ENCODE measurements at places on chromosomes 12 and 14.

- DNase-seq, result no peak
These were observed 73.4 kb upstream of the CLEC14A start for GRCh38 chr14:38329246-38329645.

DNA sequence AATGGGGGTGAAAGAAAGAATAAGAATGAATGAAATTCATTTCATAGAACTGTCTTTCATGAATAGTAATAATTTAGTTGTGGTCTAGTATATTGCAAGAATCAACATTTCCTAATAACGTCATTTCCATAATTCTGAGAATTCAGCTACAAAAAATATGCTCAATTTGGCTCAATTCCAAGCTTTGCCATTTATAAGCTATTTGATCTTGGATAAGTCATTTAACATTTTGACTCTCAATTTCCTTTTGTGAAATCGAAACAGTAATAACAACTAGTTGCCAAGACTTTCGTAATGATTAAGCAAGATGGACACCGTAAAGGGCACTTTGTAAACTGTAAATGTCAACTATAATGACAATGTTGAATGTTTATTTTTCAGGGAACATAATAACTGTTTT, 18.1 kb downstream of the NOS1 start:
- DNase-seq, result no peak

- DNase-seq, result no peak
These were observed 1.4 kb upstream of the RAB35 start for GRCh38 chr12:120117961-120118320.

GRCh38 chr12:74538491-74539258, 1.0 kb downstream of the ATXN7L3B start:
- no peak for DNase-seq

- DNase-seq, result no peak
These were observed 3.2 kb upstream of the SPTSSA start for GRCh38 chr14:34465069-34465859.

DNA sequence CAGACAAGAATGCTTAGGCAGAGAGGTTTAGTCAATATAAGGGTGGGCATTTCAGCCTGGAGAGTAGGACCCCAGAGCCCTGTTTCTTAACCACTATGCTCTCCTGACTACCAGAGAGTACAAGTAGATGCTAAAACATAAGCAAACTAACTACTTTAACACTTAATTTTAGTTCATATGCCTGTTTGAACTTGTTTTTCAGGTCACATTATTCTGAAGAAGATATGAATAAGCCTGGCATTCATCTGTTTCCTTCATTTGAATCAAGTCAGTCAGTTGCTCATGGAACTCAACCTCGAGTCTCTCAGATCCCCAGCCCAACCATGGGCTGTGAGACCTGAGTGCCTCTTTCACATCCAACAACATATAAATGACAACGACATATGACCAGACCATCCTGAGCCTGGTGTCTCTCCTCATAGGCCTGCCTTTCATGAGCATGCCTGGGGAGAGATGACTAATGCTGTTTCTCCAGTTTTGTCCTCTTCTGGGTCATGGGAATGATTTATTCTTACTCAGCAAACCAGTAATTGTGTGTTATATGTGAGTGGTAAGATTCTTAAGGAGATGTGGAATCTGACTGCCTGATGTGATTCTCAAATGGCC, 251.1 kb upstream of the BTG1 start:
- no peak for DNase-seq

DNA sequence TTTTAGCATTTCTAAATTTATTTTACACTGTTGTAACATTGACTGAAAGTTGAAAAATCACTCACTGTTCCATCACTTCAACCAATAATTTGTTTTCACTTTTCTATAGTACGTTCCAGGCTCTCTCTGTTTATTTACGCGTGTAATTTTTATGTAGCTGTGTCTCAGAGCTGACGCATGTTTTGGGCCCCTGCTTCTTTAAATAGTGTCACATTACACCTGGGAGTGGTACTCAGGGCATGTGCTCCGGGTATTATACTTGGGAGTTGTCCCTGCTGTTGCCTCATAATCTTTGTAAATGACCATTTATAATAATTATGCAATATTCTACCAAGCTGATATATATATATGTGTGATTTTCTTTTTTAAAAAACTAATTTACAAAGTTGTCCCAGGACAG, 132.8 kb upstream of the CPM start:
- no peak for DNase-seq

GRCh38 chr14:41606532-41607303, at the start of gene LRFN5:
LRFN5 (plus strand) TSS chr14:41606876.
- DNase-seq, result no peak

DNA sequence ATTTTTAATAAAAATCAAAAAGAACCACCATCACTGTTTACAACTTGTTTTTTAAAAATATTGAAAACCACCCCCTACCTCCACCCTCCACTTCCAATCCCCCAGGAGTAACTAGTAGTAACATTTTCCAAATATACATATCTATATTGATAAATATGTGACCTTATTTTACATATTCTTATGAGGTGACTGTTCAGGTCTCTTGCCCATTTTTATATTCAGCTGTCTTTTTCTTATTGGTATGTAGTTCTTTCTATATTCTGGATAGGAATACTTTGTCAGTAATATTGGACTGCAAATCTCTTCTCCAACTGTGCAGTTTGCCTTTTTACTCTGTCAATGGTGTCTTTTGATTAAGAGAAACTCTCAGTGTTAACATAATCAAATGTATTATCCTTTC, 59.0 kb upstream of the EIF5 start:
- no peak for DNase-seq

GRCh38 chr12:51219322-51219721, 1.5 kb upstream of the POU6F1 start:
- DNase-seq, result no peak

DNA sequence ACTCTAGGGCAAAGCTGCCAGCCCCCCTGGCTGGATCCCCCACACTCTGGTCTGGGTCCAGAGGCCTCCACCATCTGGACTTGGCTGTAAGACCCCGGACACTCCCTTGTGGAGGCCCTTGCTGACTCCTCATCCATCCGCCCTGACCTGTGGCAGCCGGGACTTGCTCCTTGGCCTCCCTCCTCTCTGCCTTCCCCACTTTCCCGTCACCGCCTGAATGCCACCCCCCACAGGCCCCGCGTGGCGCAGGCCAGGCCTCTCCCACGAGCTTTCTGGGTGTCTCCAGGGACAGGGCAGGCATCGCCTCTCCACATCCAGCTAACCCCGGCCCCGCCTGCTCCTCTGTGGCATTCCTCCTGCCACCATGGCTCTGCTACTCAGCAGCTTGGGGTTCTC, 14.1 kb downstream of the JAG2 start:
- DNase-seq, result no peak

GRCh38 chr12:102484428-102484958, 4.1 kb upstream of the IGF1 start:
- DNase-seq, result peak; percentile 45

GRCh38 chr14:52283099-52283498, 15.6 kb downstream of the PTGDR start:
- DNase-seq, result no peak

- DNase-seq, result no peak
These were observed 3.2 kb downstream of the SIX4 start for GRCh38 chr14:60720962-60721325.

GRCh38 chr14:95057851-95058250, 99.5 kb downstream of the DICER1 start:
- no peak for DNase-seq

- DNase-seq, result no peak
These were observed 941 bp downstream of the ZDHHC17 start for GRCh38 chr12:76764856-76765255.

DNA sequence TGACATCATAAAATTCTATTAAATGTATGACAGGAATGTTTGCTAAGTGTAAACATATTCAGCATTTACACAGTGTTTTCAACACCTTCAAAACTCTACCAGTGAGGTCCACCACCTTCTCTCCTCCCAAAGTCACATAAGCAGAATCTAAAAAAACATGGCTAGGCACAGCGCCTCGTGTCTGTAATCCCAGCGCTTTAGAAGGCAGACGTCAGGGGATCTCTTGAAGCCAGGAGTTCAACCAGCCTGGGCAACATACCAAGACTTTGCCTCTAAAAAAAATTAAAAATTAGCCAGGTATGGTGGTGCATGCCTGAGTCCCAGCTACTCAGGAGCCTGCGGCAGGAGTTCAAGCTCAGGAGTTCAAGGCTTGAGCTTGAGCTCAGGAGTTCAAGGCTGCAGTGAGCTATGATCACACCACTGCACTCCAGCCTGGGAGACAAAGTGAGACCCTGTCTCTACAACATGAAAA, 30.0 kb downstream of the NUMB start:
- DNase-seq, result no peak

- peak; percentile 59 for DNase-seq
These were observed 159.8 kb upstream of the DAAM1 start for GRCh38 chr14:59028476-59029202.

- DNase-seq, result no peak
These were observed 44.7 kb upstream of the BMP4 start for GRCh38 chr14:54001189-54001878.

GRCh38 chr12:127306604-127307215, 960.3 kb upstream of the TMEM132C start:
- no peak for DNase-seq

GRCh38 chr14:53537422-53538315, 384.5 kb upstream of the DDHD1 start:
- no peak for DNase-seq

DNA sequence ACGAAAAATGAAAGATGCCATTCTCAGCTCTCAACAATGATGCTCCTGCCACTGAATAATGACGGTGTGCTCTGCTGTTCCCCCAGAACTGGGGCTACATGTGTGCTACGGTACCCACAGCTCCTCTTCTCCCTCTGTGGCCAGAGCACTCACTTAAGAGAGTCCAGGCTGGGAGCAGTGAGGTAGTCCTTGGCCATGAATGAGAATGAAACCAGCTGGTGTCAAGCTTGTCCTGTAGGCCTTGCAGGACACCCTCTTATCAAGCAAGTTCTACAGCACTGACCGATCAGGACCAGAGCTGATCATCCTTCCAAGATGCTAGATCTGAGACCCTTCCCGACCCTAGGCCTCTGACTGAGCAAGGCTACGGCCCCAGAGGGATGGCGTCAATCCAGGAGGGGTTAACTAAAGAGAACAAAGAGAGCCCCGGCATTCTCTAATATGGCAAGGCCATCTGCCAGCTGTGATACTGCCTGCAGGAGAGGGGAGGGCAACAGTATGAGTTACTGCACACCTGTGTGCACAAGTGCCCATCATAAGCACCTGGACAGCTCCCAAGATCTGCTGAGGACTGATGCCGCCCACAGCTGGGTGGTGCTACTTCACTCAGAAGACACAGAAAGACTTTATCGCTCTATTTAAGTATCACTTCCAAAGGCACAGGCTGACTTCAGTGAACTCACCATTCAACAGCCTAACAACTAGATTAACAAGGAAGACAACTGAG, 30.5 kb downstream of the APPL2 start:
- DNase-seq, result no peak

DNA sequence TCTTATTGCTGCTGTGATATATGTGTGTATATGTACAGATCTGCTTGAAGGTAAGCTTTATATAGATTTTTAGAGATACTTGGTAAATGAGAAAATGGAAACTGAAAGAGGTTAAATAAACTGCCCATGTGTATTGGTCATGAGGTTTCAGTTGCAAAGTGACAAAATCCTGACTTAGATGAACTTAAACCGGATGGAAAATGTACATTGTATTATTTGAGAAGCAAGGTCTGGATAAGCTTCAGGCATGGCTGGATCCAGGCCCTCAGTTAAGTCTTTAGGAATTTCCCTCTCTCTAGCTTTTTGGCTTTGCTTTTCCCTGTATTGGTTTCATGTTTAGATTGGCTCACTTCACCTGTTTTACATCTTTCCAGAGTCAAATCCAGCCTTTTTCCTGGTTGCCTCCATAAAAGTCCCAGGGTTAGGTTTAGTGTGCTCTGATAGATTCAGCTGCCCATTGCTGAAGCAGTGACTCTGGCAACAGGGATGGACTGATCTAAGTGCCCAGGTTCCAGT, 21.0 kb upstream of the MAP1LC3B2 start:
- no peak for DNase-seq

GRCh38 chr14:68592948-68593556, 199.8 kb downstream of the ZFP36L1 start:
- no peak for DNase-seq

DNA sequence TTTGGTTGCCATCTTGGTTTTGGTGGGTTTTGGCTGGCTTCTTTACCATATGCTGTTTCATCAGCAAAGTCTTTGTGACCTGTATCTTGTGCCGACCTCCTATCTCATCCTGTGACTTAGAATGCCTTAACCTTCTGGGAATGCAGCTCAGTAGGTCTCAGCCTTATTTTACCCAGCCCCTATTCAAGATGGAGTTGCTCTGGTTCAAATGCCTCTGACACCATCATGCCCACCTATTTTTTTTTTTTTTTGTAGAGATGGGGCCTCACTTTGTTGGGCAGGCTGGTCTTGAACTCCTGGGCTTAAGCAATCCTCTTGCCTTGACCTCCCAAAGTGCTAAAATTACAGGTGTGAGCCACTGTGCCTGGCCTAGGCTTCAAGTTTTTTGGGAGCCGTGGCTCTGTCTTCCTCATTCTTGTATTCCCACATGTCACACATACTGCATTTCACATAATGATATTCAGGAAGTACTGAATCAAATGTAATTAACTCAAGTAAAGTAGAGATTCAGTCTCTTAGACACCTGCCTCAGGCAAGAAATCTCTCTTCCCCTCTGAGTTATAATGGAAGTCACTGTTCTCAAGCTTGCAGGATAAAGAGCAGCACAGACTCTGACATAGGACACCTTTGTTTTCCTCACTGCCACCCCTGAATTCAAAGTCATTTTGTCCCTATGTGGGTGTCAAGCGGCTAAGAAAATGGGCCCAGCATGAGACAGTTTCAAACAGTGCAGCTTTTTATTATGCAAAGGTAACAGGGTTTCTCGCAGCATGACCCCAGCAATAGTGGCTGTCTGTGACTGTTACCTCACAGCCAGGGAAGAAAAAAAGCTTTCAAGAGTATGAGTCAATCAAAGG, 159.0 kb downstream of the PTPN11 start:
- DNase-seq, result no peak

- DNase-seq, result no peak
These were observed 397.7 kb upstream of the PRICKLE1 start for GRCh38 chr12:42987216-42987650.

DNA sequence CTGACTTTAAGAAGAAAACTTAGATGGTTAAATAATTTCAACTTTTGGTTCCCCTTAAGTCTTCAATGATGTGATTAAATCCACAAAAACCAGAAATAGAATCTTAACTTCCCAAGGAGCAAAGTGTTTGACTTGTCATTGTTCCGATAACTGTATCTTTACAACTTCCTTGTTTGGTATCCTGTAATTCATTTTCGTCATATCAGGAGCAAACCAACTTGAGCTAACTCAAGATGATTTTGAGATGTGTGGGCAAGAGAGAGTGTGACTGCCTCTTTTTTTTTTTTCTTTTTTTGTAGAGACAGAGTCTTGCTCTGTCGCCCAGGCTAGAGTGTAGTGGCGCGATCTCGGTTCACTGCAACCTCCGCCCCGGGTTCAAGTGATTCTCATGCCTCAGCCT, 25.3 kb downstream of the DRAM1 start:
- no peak for DNase-seq

Data from dorsolateral prefrontal cortex (tissue), 122 donors.